Left ventricle myocardium superior (tissue), 1 donor: ENCODE measurements at places on chromosomes 11 and 22. TPM values are rescaled to one million over a fixed set of nuclear protein-coding genes. Genes with fewer than 3 reads are reported as not detected.

- DNase-seq = no peak
Measured at GRCh38 chr11:57430952-57431351, 4.0 kb upstream of the SLC43A3 start.

DNA sequence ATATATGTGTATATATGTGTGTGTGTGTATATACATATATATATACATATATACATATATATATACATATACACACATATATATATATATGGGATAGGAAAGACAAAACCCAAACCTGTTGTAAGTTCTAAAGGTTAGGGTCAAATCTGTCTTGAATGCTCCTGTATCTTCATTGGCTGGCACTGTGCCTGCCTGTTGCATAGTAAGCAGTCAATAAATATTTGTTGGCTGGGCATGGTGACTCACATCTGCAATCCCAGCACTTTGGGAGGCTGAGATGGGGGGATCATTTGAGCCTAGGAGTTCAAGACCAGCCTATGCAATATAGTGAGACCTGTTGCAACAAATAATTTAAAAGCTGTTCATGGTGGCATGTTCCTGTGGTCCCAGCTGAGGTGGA lies 205.4 kb downstream of the DBX1 start:
- DNase-seq = no peak

- no peak for DNase-seq
Measured at GRCh38 chr11:110712659-110713448, 617 bp upstream of the ARHGAP20 start.

DNA sequence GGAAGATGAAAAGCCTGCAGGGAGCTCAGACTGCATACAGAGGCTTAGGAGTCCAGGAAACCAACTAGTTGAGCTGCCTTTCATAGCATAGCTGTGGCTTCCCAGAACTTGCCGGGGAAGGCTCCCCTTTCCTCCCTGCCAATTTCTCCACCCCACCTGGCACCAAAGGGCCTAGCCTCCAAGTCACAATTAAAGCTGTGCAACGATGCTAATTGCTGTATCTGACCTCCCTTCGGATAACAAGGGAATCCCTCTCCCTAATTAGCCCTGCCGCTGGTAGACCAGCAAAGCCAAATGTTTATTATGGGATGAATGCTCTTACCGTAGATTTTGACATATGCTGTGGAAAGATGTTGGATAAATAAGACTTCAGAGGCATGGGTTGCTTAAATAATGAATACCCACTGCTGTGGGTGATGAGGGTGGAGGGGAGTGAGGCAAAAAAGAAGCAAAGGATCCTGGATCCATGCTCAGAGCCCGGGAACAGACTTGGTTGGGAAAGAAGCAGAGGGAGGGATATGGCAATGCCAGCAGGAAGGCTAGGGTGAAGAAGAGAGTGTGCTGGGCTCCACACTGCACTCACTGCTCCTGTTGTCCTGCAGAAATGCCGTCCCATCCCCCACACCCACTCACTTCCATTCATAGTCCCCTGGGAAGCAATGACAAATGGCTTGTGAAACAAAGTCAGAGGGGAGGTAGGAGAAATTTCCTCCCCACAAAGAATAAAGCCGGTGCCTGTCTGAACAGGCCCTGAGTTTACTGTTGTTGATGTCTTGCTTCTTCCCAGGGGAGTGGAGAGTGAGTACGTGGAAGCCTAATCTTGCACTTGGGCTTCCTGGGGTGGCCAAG lies 608.1 kb upstream of the CADM1 start:
- no peak for DNase-seq

DNA sequence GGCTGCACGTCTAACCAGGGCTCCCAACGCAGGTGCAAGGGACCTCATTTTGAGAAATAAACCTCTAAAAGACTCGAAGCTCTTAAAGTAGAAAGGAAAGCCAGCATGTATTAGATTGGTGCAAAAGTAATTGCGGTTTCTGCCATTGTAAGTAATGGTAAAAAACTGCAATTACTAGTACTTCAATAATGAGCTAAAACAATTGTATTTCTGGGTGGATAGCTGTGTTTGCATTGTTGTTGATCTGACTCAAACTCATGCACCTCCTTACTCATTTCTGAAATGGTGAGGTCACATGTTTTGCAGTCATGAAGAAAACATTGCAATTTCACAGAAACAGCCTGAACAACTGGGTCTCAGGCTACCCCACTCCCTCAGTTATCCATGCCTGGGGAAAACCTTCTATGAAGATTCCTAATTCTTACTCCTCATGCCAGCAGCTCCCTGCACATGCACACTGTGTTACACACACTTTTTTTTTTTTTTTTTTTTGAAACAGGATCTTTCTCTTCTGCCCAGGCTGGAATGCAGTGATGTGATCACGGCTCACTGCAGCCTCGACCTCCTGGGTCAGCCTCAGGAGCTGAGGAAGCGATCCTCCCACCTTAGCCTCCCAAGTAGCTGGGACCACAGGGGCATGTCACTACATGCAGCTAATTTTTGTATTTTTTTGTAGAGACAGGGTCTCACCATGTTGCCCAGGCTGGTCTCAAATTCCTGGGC lies 24.6 kb downstream of the VWCE start:
- no peak for DNase-seq

DNA sequence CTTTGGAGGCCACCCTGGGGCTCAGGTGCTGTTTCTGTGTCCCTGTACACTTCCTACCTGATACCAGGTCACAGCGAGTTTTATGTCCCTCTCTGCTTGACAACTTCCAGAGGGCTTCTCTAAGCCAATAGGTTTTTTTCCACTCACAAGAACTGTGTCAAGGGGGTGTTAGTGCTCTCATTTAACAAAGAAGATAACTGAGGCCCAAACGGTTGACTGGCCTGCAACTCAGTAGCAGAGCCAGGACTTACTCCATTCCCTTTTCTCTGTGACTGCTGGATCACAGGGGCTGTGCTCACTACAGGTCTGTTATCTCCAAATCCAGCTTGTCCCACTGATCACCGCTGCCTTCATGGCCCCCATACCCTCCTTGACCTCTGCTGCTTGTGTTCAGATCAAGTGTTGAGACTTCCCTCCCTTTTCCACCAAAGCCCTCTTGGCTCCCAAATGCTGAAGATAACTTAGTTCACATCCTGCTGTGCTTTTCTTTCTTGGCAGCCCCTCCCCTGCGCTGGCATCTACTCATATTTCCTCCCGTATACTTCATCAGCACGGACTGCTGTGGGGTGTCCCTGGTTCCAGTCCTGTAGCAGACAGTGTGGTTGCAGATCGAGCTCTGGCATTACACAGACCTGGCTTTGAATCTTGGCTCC lies 41.3 kb downstream of the POU2F3 start:
- peak; percentile 37 for DNase-seq

DNA sequence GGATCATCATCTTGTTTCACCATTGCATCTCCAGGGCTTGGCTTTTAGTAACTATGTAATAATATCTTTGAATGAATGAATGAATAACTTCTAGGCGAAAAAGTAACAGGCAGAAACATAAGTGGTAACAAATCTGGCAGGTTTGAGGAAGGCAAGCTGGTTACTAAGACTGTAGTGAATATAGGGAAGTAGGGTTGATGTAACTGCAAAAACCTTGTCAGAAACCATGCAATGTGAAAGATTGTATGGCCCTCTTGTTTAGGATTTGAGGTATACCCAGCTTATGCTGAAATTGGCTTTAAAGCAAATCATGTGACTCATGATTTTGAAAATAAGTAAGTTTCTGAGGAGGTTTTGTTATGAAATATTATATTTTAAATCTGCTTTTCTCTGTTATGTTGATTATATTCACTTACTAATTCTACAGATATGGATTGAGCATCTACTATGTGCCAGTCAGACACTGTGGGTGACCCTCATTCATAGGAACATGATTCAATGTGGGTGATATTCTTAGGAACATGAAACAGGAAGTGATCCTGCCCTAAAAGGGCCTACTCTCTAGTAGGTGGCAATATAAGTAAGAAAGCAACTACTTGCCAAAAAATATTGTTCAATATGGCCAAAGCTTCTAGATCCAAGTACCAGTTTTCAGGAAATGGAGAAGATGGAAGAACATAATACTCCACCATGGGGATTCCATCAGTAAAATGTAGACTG lies 115.5 kb upstream of the CCDC90B start:
- no peak for DNase-seq

DNA sequence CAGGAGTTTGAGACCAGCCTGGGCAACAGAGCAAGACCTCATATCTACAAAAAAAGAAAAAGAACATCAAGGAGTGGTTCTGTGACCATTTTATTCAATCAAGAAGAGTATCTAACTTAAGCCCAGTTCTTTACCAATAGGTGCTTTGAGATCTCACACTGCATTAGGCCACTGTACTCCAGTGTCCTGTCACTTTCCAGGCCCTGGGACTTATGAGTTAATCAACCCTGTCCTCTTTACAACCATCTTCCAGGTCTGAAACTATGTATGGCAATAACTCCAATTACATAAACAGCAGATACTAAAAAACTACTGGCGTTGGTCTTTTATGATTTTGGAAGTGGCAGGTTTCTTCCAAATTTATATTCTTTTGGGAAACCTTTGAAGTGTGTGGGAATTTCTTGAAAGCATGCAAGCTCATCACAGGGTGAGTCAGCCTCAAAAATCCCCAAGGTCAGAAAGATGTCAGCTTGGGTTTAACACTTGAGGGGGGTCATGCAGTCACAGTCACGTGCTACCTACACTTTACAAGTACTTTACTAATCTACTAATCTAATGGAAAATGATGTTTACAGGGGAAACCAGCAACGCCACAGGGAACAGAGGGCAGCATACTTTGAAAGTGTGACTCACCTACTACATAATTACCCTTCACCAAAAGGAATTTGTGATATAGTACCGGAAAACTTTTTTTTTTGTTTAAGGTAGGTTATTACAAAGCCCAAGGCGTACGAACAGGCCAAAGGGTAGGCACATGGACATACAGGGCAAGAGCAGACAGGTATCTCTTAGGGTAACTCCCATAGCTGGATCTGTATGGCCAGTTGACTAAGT lies 15.6 kb downstream of the PISD start:
- DNase-seq = no peak

DNA sequence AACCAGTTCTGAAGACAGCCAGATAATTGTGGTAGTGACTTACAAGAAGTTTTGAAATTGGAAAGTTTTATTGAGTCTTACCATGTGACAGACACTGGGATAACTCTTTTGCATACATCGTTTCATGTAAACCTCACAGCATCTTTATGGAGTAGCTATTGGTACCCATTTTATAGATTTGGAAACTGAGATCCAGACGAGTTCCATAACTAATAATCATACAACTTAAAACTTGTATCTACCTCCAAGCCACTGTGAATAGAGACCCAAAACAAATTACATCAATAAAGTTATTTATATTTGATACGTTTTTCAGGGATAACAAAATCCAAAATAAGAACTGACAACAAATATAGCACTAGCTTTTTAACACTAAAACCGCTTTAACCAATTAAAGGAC lies 35.7 kb upstream of the LDHA start:
- DNase-seq = no peak

- no peak for DNase-seq
Measured at GRCh38 chr11:73872749-73873357, 3.8 kb downstream of the COA4 start.

GRCh38 chr22:43546186-43546585 lies 134.4 kb downstream of the MPPED1 start:
- DNase-seq = no peak

Gene SLC43A3
- 20.6 TPM for total RNA-seq

Gene SCUBE1
- 0.64 TPM for total RNA-seq

Gene UPK3A
- 0.25 TPM for total RNA-seq

Gene C11orf97
- total RNA-seq = not detected

Gene UPK2
- total RNA-seq = not detected

Gene C22orf31
- not detected for total RNA-seq
